GM04504 (cell line): ENCODE measurements at places on chromosomes 5 and 9.

DNA sequence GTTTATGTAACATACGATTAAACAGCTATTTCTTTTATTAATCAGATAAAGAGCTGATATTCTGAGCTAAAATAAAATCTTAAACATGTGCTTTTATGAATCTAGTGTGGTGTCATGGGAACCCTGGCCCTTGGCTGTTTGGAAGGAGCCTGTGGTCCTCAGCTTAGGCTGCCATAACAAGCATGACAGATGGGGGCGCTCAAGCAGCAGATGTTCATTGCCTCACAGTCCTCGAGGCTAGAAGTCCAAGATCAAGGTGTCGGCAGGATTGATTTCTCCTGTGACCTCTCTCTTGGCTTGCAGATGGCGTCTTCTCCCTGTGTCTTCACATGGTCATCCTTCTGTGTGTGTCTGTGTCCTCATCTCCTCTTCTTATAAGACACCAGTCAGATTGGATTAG, 448.2 kb downstream of the GADD45G start:
- DNase-seq = no peak

GRCh38 chr5:17828681-17829080, 194.4 kb downstream of the TAF11L14 start:
- DNase-seq = no peak

GRCh38 chr5:11289208-11289607, 528.2 kb upstream of the DAP start:
- no peak for DNase-seq

- DNase-seq = no peak
Measured at GRCh38 chr5:114261989-114262388, 99.9 kb upstream of the KCNN2 start.

DNA sequence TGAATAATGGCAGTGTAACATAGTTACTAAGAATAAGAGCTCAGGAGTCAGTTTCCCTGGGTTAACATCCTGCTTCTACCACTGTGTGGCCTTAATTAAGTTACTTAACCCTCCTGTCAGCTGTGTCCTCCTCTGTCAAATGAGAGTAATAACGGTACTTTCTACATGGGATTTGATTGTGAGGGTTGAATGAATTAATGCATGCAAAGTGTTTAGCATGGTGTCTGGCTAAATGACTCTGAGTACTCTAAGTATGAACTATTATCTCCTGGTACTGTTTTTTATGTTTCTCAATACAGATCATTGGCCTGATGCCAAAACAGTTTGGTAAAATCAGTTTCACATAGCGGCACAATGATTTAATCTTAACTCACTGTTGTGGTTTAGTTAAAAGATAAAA, 19.6 kb downstream of the ZNF131 start:
- DNase-seq = no peak

- no peak for DNase-seq
Measured at GRCh38 chr5:44001675-44002380, 387.4 kb downstream of the FGF10 start.

GRCh38 chr5:1502046-1502736, 21.6 kb downstream of the LPCAT1 start:
- DNase-seq = no peak

- peak; percentile 76 for DNase-seq
Measured at GRCh38 chr5:76372323-76373054, 30.6 kb upstream of the IQGAP2 start.

DNA sequence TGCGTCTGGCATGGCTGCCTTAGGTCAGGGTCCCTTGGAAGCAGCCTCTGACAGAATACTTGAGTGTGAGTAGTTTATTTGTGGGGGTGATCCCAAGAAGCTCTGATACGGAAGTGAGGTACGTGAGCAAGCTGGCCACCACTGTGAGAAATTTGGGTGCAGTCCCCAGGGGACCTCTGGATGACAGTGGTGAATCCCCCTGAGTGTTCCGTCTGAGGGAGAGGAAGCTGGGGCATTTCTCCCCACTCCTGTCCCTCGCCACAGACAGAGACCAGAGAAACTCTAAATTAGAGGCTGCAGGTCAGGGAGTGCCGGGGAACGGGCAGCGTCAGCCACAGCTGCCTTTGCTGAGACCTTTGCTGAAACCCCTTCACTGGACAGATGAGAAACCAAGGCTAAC, 155.9 kb upstream of the COL5A1 start:
- DNase-seq = no peak

DNA sequence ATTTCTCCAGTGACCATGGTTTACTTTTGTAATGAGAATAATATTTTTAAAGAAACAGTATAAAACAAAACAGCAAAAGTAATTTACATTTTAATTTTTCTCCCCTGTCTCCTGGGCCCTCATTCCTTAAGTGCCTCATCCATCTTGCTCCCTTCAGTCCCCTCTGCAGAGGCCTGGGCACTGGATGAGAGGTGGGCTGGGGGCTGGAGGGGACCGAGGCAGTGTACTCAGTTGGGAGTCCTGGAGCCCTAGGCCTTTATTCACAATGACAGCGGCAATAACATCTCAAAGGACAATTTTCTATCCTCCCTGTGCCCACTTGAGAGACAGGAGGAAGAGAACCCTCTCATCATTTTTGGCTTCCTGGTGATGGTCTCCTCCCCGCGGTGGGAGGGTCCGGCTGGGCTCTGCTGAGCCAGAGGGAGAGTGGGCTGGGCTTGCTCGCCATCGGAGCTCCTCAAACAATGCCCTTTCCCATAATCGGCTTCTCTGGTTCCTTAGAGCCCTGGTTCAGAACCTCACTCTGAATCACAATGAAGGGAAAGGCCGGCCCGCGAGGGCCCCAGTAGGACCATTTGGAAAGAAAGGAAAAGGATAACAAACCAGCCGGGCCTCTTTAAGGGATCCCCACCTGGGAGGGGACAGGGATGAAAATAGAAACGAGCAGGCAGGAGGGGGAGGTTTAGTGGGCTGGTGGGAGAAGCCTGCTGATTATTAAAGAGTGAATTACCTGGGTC, 9.7 kb upstream of the SMIM32 start:
- no peak for DNase-seq

- no peak for DNase-seq
Measured at GRCh38 chr9:79857188-79857587, 285.4 kb downstream of the TLE4 start.

- peak; percentile 42 for DNase-seq
Measured at GRCh38 chr5:1542781-1543180, 19.0 kb upstream of the LPCAT1 start.

DNA sequence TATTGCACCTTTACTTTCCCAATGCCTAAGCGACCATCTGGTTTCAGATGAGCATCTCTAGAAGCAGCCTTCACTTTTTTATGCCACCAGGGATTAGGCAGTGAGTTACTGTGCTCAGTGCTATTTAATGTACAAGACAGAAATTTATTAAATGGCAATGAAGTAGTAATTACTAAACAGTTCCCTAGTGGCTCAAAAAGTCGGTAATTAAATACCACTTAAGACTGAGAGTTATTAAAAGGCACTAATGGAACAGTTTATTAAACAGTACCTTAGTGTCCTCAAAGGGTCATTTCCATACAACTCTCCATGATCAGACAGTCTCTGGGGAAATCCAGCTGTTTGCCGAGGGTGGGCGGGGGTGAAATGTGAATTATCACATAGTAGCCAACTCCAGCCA, 42.3 kb downstream of the LHFPL2 start:
- DNase-seq = no peak

GRCh38 chr5:157516006-157516405, 56.0 kb downstream of the NIPAL4 start:
- DNase-seq = peak; percentile 78
